ENCODE measurements at places on chromosomes 6 and 20.
A peak's percentile ranks its signal among the peaks of the same experiment; 100 is the strongest.

DNA sequence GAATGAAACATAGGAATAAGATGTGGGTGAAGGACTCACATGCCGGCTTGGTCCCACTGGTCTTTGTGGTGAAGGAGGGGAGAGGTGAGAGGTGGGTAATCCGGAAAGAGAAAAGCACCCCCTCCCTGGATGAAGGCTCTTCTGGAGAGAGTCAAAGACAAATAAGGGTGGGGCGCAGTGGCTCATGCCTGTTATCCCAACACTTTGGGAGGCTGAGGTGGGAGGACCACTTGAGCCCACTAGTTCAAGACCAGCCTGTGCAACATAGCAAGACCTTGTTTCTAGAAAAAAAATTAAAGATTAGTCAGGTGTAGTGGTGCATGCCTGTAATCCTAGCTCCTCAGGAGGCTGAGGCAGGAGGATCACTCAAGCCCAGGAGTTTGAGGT lies 3.1 kb downstream of the LTB start:
- no peak for DNase-seq

GRCh38 chr6:156953479-156954146 lies 176.4 kb downstream of the ARID1B start:
- DNase-seq, result peak; percentile 63

GRCh38 chr20:56857950-56858349 lies 228.8 kb downstream of the TFAP2C start:
- no peak for DNase-seq

DNA sequence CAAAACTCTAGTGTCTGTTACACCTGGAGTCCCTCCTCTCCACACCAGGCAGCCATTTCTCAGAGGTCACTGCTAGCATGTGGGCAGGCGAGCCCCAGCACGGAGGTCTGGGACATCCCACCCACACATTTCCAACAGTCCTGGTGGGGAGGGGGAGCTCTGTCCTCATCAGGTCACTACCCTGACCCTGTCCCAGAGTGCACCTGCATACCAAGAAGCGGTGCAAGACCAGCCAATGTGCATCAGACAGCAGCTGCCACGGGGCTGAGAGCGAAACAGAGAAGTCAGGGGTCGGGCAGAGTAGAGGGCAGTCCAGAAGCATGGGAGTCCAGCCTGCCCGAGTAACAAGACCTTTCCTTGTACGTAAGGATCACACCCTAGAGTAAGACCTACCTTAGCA lies 71.1 kb downstream of the TAF4 start:
- DNase-seq, result no peak

DNA sequence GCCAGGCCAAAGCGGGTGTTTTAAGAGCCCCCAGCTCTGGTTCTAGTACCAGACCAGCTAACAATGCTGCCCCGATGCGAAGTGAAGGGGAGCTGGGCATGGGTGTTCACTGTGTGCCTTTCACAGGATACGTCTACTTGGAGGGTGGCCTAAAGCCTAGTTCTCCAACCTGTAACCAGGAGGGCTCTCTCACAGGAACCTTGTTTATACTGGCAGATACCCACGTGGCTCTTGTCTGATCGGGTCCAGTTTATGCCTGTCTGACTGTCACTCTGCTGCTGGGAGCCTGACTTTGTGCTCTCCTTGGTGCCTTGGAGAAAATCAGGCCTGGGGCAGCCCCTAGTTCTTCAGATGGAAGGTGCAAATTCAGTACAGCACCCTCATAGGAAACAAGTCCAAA lies 60.2 kb upstream of the RNF144B start:
- no peak for DNase-seq

- peak; percentile 45 for DNase-seq
Measured at GRCh38 chr6:17258749-17259148, 22.4 kb upstream of the RBM24 start.

DNA sequence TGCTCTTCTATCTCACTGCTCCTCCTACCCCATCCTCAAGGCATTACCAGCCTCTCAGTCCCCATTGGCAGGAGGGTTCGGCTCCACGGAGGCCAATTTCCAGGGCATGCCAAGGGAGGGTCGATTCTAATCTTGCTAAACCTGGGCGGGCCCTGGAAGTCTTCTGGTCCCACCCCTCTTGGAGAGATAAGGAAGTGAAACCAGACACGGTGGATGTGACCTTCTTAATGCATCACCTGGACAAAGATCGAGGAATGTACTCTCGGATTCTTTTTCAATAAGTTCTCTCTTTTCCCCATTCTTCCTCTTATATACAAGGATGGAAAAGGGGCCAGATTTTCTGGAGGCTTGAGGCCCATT lies 112.2 kb upstream of the ARMC2 start:
- DNase-seq, result no peak

DNA sequence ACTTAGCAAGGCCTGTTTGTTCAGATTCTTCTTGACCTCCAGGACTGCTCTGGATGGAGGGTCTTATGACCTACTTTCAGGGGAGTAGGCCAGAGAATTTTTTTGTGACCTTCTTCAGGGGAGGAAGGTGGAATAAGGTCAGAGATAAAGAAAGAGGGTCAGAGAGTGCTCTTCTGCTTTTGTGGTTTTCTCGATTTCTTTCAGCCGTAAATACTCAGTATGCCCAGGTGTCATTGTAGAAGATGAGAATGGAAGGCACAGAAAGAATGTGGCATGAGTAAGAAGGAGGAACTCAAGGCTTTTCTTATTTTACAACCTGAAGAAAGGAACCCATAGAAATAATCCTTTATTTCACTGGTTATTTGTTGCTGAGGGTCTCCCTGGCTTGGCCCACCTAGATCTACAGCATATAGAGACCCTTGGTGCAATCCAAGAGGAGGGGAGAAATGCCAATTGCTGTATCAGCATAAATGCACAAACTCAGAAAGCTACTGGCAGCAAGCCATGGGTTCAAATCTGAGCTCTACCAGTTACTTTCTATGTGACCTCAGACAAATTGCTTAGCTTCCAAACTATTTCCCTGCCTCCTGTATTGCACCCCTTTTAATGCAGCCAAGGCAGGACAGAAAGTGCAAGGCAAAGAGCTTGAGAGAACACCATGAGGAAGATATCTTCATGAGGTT lies 68.0 kb downstream of the OLIG3 start:
- no peak for DNase-seq

DNA sequence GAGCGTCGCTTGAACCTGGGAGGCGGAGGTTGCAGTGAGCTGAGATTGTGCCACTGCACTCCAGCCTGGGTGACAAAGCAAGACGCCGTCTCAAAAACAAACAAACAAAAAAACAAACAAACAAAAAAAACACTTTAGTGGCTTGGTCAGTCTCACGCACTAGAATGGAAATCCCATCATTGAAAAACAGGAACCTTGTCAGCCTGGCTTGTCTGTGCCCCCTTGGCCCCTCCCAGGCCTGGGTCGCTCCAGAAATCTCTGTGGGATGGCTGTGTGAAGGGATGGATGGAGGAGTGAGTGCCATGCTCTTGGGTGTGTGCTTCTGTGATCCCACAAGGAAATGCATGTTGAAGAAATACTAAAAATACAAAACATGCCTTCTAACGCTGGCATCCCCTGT lies 20.9 kb upstream of the NAA20 start:
- DNase-seq, result no peak

GRCh38 chr6:25583099-25583498 lies 68.9 kb upstream of the SCGN start:
- DNase-seq, result no peak

GRCh38 chr6:167726043-167726621 lies 100.6 kb upstream of the AFDN start:
- no peak for DNase-seq

- no peak for DNase-seq
Measured at GRCh38 chr6:19369785-19370184, 467.4 kb upstream of the ID4 start.

DNA sequence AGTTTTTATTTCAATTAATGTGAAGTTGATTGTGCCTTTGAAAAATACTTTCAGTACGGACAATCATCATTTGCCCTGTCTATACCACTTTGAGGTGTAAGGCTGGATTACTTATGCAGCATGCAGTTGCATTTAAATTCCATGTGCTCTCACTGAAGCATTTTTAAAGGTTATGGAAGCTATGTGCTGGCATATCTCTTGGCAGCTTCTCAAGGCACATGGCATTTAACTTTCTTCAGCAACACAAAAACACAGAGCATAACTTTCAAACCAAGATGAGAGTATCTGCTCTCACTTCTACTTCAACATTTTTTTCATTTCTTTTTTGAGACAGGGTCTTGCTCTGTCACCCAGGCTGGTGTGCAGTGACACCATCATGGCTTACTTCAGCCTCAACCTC lies 360.6 kb upstream of the RUNX2 start:
- no peak for DNase-seq

Data from NCI-H1092 (cell line).